ENCODE measurements at places on chromosomes 13 and 19. TPM values are rescaled to one million over a fixed set of nuclear protein-coding genes. Genes with fewer than 3 reads are reported as not detected.

Gene KLK15
- not detected for total RNA-seq

Gene PRR22
- 1.7 TPM for total RNA-seq

Gene CLDND2
- total RNA-seq: 10.5 TPM

Gene ANKLE1
- 0.63 TPM for total RNA-seq

Gene NFIX
- total RNA-seq: 3.3 TPM

Gene OXGR1
- total RNA-seq: not detected

Gene FAM216B
- total RNA-seq: not detected

Gene NFKBIB
- 64.6 TPM for total RNA-seq

Gene B9D2
- total RNA-seq: 34.1 TPM

Gene RASAL3
- total RNA-seq: not detected

Gene CEACAM16
- 0.14 TPM for total RNA-seq

Gene SIAH3
- not detected for total RNA-seq

Gene DNAJC15
- 0.02 TPM for total RNA-seq

Gene FFAR3
- total RNA-seq: not detected

Gene ZNF560
- not detected for total RNA-seq

Gene GDF15
- total RNA-seq: 66.7 TPM

Gene FGF14
- not detected for total RNA-seq

Gene CD79A
- 1.0 TPM for total RNA-seq

Gene SYNE4
- 0.72 TPM for total RNA-seq

Gene GPATCH1
- 15.6 TPM for total RNA-seq

Gene TJP3
- total RNA-seq: 0.73 TPM

Gene GAPDHS
- not detected for total RNA-seq

Gene BRSK1
- total RNA-seq: 4.1 TPM

Gene GRK1
- total RNA-seq: not detected

Gene GRIN3B
- 1.5 TPM for total RNA-seq

Gene ZNF497
- total RNA-seq: 1.5 TPM

Gene KCNN1
- 0.42 TPM for total RNA-seq

Gene GTF3A
- 102 TPM for total RNA-seq

Gene MEGF8
- 23.5 TPM for total RNA-seq

Data from A549 treated with RU486 at 1 μM for 4 hours (cell line).